Stomach (tissue), 19 donors: ENCODE measurements at places on chromosomes 11 and 22.

DNA sequence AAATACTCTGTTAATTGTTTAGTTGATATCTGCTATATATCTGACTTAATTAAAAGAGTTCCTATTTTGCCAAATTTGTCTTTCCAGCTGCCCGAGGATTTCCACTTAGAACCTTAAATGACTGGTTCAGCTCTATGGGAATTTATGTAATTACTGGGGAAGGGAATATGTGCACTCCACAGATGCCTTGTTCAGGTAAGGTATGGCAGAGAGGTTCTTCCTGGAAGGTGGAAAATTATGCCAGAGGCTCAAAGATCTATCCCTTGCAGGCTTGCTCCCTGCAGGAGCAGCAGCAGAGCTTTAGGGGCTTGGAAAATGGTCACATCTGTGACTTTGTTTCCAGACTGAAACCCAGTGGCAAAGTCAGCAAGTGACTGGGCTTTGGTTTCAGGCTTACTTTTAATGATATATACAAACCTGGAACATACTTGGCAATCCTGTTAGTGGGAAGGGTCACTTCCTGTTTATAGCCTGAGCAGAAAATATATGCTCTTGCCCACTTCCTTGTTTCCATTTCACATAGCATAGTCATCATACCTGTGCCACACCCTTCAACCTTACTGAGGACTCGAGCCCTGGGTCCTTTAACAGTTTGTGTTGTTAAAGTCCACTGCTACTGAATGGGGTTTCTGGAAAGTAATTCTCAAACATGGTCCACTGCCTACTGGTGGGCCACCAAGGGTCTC, 23.7 kb downstream of the WBP2NL start:
- peak; percentile 66 for DNase-seq

GRCh38 chr11:15764948-15765347, 591.4 kb downstream of the SOX6 start:
- DNase-seq = no peak

DNA sequence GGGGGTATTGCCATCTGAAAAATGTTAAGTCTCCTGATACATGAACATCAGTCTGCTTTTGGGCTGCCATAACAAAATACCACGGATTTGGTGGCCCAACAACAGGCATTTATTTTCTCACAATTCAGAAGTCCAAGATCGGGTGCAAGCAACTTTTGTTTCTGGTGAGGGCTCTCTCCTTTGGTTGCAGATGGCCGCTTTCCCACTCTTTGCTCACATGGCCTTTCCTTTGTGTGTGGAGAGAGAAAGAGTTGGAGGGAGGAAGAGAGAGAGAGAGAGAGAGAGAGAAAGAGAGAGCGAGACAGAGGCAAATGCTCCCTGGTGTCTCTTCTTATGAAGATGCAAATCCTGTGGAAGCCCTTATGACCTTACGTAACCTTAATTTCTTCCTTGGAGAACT, 2.5 kb upstream of the KRTAP5-2 start:
- no peak for DNase-seq

DNA sequence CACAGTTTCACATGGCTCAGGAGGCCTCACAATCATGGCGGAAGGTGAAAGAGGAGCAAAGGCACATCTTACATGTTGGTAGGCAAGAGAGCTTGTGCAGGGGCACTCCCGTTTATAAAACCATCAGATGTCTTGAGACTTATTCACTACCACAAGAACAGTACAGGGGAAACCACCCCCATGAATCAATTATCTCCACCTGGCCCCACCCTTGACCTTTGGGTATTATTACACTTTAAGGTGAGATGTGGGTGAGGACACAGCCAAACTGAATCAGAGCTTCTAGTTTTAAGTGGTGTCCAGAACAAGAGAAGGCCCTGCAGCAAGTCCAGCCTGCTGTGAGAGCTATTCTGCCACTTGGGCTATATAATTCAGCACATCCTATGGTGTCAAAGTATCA, 493.7 kb downstream of the ETS1 start:
- DNase-seq = no peak

DNA sequence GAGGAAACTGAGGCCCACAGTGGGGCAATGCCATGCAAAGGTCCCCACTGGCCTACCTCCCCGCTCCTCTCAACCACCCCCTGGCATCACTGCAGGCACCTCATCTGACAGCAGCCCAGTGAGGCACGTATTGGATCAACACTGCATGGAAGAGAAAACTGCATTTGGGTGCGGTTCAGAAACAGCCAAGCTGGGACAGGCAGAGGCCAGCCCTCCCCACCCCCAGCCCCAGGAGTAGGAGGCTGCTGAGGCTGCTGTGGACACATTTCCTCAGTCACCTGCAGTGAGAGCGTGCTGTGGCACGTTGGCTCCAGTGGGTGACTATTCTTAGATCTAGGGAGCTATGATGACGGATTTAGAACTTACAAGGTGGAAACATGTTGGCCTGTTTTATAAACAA, 63.7 kb downstream of the KCNC1 start:
- DNase-seq = no peak

DNA sequence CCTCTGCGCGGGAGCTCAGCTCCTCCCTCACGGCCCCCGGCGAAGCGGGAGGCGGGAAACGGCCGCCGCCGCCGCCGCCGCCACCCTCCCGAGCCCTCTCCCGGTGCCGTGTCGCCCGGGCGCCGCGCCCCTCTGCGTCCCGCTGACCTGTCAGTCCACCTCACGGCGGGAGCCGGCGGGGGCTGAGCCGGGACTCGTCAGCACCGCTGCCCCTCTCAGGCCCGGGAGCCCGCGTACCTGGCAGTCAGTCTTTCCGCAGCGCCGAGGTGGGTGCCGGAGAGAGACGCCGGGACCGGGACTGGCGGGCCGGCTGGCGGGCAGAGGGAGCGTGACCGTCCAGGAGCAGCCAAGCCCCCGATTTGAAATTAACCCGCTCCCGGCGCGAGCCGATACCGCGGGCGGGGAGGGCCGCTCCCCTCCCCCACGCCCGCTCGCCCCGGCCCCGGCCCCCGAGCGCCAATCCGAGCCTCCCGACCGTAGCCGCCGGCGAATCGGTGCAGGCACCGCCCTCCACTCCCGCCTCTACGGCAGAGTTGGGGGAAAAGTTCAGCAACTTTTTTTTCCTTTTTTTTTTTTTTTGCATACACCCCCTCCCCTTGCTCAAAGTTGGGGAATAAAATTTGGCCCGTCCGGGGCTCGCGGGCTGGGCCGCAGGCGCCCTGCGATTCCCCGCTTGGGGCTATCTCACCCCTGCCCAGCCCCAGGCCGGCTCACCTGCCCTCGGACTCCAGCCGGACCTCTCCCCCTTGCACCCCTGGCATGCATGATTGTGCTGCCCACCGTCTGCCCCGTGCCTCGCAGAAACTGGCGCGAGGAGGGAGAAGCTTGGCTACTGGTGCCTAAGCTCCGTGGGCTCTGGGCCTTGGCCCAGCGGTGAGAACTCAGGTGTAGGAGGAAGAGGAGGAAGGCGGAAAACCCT, 774 bp upstream of the E2F8 start:
- no peak for DNase-seq

- DNase-seq = no peak
Measured at GRCh38 chr11:1511937-1512496, 25.4 kb upstream of the MOB2 start.
